Stimulated activated CD8-positive, alpha-beta memory T cell treated with anti-CD3 and anti-CD28 coated beads, Interleukin-15, amount 100 ng/mL, for 4 hours (primary cell): ENCODE measurements at places on chromosomes 3 and 15.
A peak's percentile ranks its signal among the peaks of the same experiment; 100 is the strongest.

DNA sequence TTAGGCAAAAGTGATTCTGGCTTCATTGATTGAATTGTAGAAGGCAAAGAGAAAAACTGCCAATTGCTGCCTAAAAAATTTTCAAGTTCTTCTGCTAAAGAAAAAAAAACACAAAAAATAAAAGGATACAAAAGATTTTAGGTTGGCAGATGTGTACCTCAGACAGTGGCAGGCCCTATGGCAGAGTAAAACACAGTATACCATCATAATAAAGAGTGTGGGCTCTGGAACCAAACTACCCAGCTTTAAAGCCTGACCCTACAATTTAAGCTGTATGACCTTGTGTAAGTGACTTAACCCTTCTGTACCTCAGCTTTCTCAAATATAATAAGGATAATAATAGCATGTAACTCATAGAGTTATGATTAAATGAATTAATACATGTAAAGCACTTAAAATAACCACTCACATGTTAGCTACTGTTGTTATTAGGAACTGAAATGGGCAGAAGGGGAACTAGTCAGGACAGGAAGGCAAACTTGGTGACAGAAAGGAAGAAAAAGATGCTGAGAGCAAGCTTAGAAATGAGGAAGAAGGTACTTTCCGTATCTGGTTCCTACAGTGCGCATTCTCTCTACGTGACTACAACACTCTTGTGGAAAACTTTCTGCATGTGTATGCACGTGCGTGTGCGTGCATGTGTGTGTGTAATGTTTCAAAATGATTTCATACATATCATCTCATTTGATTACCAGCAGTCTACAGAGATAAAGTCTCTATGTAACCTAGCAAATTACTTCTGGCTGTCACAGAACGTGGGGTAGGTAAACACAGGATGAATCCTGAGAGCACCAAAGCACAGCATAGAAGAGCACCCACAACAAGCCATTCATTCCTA lies 13.6 kb upstream of the GATM start:
- no peak for DNase-seq

GRCh38 chr15:31278061-31278445 lies 48.6 kb upstream of the KLF13 start:
- no peak for DNase-seq

- DNase-seq: no peak
Measured at GRCh38 chr15:79916502-79917132, 19.8 kb upstream of the MTHFS start.

GRCh38 chr3:33212406-33212805 lies 6.2 kb downstream of the SUSD5 start:
- no peak for DNase-seq

GRCh38 chr15:62142736-62143135 lies 22.3 kb downstream of the C2CD4B start:
- no peak for DNase-seq

DNA sequence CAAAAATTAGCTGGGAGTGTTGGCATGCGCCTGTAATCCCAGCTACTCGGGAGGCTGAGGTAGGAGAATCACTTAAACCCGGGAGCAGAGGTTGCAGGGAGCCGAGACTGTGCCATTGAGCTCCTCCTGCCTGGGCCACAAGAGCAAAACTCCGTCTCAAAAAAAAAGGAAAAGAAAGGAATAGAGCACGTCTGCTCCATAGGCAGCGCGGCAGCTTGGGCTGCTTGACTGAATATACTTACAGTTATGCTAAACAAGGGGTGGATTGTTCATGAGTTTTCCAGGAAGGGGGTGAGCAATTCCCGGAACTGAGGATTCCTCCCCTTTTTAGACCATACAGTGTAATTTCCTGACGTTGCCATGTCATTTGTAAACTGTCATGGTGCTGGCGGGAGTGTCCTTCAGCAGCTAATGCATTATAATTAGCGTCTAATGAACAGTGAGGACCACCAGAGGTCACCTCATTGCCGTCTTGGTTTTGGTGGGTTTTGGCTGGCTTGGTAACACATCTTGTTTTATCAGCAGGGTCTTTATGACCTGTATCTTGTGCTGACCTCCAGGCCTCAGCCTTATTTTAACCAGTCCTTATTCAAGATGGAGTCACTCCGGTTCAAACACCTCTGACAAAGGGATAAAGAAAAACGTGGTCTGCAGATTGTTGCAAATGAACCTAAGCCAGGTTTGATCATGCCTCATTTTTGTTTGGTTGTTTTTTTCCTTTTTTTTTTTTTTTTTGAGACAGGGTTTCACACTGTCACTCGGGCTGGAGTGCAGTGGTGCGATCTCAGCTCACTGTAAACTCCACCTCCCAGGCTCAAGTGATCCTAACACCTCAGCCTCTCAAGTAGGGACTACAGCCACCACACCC lies 24.9 kb upstream of the SENP5 start:
- DNase-seq: no peak

DNA sequence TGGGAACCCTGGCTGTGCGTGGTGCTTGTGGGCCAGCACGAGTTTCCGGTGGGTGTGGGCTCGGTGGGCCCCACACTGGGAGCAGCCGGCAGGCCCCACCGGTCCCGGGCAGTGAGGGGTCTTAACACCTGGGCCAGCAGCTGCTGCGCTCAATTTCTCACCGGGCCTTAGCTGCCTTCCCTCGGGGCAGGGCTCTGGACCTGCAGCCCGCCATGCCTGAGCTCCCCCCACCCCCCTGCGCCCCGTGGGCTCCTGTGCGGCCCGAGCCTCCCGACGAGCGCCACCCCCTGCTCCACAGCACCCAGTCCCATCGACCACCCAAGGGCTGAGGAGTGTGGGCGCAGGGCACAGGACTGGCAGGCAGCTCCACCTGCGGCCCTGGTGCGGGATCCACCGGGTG lies 49.4 kb downstream of the TM4SF18 start:
- DNase-seq: no peak

- no peak for DNase-seq
Measured at GRCh38 chr3:134516905-134517304, 31.0 kb downstream of the CEP63 start.

DNA sequence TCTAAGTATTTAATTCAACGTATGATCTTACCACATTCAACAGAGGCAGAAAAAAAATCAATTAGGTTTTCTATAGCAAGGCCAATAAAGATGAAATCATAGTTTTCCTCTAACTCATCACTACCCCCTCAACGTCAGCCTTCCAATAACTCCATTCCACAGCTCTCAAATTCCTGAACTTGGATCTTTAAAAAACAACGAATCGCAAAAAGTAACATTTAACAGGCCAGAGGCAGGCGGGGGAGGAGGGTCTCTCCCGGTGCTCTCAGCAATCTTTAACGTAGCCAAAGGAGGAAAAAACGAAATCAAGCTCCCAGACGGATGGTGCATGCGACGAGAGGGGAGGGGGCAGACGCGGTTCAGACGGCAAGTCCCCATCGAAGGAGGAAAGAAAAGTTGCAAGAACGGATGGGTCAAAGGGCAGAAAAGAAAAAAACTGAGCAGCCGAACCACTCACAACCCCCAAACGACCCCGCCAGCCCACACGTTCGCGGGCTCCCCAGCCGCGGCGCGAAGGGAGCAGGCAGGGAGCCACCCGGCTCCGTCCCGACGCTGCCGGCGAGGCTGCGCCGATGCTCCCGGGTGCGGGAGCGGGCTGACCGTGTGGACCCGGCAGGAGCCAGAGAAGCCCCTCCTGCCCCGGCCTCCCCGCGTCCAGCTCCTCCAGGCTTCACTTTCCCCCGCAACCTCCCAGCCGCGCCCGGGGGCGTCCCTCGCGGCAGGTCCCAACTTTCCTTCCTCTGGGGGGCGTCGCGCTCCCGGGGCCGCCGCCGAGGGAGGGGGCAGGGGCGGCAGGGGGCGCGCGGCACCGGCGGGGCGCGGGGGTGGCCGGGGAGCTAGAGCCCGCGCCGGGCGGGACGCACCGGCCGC lies 703 bp downstream of the PEAK1 start:
- DNase-seq: peak; percentile 34

DNA sequence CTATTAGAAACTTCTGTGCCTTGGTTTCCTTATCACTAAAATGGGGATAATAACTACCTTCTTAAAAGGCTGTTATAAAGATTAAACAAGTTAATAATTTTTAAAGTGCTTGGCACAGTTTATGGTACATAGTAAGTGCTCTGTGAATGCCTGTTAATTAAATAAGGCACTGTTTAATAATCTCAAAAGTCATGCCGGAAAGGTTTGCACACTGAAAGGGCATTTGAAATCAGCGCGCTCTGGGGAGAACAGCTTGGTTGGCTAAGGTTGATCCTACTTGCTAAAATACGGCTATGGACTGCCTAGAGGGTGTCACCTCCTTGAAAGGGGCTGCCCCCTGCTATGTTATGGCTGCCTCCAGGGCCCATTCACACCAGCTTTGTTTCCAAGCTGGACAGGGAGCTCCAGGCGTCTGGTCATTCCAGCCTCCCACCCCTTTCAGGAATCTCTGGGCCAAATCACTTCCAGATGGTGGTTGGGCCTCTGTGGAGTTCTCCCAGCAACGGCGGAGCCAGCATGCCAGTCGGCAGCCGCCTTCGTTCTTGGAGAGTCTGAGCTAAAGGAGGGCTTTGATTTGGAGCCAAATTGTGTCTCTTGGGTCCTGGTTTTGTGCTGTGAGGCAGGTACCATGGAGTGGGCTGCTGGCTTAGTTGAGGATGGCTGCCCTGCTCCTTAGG lies 5.9 kb downstream of the FLNB start:
- no peak for DNase-seq

DNA sequence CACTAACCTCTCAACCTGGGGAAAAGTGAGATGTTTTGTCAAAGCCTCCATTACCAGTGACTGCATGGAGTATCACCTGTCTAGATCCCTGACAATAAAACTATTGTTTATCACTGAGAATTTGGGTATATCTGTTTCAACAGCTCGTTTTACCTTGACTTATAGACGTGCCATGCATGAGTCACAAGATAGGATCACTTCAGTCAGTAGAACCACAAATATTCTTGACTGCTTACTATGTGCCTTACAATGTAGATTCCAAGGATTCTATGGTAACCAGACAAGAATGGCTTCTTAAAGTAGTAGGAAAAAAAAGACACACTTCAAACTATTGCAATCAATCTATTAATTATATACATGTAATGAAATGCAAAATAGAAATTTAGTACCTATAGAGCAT lies 55.7 kb upstream of the GRM7 start:
- no peak for DNase-seq

DNA sequence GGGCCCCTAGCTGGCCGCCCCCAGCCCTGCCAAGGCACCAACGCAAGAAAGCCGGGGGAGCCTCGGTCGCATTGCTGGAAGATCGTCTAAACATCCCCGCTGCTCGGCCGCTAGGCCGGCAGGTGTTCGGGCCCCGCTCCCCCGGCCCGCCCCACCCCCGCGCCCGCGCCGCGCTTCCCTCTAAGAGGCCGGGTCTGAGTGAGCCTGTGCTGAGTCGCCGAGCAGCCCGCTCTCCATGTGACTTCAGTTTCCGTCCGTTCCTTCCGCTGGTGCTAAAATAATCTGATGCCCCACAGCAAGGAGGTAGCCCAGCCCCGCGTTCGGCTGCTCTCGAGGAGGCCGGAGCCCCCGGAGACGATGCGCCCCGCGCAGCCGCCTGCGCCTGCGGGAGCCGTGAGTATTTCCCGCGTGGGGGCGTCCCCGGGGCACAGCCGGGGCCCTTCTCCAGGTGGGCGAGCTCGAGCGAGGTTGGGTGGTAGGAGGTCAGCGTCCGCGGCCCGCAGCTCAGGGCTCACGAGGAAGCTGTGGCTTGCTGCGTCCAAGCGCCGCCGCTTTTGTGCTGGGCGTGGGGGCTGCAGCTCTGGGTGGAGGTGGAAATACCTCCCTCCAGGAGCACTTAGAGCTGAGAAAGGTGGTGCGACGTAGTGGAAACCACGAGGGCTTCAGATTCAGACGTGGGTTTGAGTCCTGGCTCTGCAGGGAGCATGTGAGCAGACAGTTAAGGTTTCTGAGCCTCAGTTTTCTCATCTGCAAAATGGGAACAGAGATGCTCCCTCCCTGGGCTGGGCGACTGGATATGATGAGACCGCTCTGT lies at the start of gene NRROS:
Gene NRROS, plus strand, starts transcription at position 212 of the 814 bp plus-strand sequence. CDS start 14,846 bp downstream, outside the sequence.
- DNase-seq: peak; percentile 47

DNA sequence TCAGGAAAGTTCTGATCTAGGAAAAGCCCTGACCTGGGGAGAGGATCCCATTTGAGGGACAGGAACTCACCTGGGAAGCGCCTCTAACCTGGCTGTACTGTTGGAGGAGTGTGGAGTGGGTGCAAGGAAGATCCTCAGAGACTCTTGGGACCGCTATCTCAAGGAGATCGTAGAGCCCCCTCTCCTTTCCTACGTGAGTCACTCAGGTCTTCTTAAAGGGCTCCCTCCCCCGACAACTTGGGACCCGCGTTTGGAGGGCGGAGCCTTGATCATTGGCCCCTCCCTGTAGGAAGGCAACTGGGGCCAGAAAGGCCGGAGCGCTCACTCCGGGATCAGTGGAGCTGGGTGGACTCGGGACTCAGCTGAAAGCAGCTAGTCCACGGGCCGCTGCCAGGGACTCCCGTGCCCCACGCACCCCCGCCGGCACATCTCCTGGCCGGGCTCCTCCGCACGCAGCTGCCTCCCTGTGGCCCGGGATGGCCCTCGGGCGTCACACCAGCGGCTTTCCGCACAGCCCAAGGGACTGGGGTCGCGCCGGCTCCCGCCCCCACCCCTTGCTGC lies 520 bp downstream of the SLC26A6 start:
- peak; percentile 24 for DNase-seq

- DNase-seq: no peak
Measured at GRCh38 chr15:77034695-77035489, 36.0 kb downstream of the TSPAN3 start.

DNA sequence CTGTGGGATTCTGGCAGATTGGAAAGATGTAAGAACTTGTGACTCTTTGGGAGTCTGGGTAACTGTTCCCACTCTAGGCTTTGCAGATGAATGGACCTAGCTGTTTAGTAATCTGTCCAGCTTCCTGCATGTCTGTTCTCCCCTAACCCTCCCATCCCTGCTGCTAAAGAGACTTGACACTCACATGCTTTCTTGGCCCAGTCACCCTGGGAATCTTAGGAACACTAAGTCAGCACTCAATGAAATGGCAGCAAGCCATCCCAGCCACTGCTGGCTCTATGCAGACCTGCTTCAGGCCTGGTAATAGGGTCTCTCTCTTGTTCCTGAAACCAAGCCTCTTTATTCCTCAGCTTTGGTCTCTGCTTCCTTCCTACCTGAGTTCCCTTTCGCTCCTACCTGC lies 63.7 kb upstream of the THSD4 start:
- no peak for DNase-seq

- DNase-seq: no peak
Measured at GRCh38 chr15:100959066-100960050, 40.2 kb downstream of the LRRK1 start.

DNA sequence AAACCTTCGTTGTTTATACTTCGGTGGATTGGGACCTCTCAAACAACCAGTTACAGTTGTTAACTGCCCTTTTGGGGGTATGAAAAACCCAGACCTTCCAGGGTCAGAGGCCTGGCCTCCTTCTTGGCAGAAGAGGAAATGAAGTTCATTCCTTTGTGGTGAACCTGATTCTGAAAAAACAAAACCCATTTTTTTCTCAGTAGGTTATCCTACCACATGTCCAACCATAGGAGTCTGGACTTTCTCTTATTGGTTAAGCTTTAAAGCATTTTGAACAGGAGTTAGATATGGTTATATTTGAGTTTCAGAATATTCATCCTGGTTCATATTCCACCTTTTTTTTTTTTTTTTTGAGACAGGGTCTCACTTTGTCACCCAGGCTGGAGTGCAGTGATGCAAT lies 7.2 kb upstream of the LACTB start:
- no peak for DNase-seq

GRCh38 chr3:150038830-150039229 lies 68.1 kb upstream of the PFN2 start:
- no peak for DNase-seq
